Nucleus accumbens (tissue), 56 donors: ENCODE measurements at places on chromosomes 16 and 17.

DNA sequence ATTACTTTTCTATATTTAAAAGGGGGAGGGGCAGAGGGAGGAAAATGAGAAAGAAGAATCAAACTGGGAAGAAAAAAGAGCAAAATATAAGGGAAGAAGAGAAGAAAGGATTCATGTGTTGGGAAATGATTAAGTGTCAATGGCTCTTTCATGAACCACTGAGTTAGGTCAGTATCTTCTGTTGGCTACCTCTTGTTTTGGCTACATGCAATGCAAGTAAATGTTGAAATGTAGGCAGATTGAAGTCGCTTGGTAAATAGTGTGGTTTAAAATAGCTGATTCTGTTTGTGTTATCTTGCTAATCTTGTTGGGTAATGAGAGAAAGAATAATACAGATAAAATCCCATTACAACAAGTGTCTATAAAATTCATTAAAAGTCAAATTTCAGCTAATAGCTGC lies 27.2 kb downstream of the COX11 start:
- no peak for DNase-seq

- no peak for DNase-seq
Measured at GRCh38 chr17:73360961-73361761, 49.4 kb upstream of the CDC42EP4 start.

GRCh38 chr16:72530434-72530833 lies 358.5 kb upstream of the PMFBP1 start:
- no peak for DNase-seq

DNA sequence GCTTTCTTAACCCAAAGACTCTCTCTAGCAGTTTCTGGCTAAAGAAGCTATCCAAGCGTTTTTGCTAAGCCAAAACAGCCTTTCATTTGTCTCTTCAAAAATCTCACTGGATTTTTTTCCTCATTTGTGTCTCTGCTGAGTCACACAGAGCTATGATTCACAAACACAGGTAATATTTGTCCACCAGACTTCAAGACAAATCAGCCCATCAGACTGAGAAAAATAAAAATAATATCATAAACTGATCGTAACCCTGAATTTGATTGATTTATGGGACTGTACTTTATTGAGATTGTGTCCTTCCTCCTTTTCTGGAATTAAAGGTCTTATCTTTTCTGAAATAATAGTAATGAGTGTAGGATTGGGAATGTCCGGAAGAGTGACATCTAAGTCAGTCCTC lies 25.8 kb downstream of the TRIM16 start:
- no peak for DNase-seq

DNA sequence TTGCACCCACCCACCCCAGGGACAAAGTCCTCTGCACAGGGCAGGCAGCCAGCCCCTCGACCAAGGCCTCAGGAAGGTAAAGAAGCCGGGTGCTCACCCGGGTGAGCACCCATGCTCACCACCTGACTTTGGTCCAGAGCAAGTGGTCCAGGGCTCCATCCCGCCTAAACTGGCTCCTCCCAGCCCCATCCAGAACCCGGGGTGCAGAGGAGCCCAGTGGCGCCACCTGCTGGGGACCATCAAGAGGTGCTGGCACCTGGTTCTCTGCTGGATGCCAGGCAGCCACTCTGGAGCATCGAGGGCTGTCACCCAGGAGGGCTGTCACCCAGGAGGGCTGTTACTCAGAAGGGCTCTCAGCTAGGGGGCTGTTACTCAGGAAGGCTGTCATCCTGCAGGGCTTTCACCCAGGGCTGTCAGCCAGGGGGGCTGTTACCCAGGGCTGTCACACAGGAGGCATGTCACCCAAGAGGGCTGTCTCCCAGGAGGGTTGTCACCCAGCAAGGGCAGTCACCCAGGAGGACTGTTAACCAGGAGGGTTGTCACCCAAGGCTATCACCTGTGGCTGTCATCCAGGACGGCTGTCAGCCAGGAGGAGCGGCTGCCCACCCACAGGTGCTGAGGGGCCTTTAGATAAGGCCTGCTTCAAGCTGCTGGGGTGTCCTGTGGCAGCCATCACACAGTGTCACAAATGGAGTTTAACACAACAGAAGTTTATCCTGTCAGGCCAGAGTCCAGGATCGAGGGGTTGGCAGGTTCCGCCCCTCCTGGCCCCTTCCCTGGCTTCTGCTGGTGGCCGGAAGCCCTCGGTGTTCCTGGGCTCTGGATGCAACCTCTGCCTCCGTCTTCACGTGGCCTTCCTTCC lies 98.5 kb downstream of the TNFRSF13B start:
- no peak for DNase-seq

GRCh38 chr16:57611706-57612105 lies 16.7 kb upstream of the ADGRG1 start:
- DNase-seq = no peak

DNA sequence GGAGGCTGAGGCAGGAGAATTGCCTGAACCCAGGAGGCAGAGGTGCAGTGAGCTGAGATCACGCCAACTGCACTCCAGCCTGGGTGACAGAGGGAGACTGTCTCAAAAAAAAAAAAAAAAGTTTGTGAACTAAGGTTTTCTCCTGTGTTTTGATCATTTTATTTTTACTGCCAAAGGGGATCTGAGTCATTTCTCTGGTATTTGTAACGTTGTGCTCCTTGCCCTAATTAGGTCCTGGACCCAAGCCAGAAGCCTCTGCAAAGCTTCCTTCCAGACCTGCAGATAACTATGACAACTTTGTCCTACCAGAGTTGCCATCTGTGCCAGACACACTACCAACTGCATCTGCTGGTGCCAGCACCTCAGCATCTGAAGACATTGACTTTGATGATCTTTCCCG lies 32.1 kb downstream of the IST1 start:
- peak; percentile 6 for DNase-seq

- no peak for DNase-seq
Measured at GRCh38 chr16:49307176-49307575, 25.5 kb upstream of the CBLN1 start.

DNA sequence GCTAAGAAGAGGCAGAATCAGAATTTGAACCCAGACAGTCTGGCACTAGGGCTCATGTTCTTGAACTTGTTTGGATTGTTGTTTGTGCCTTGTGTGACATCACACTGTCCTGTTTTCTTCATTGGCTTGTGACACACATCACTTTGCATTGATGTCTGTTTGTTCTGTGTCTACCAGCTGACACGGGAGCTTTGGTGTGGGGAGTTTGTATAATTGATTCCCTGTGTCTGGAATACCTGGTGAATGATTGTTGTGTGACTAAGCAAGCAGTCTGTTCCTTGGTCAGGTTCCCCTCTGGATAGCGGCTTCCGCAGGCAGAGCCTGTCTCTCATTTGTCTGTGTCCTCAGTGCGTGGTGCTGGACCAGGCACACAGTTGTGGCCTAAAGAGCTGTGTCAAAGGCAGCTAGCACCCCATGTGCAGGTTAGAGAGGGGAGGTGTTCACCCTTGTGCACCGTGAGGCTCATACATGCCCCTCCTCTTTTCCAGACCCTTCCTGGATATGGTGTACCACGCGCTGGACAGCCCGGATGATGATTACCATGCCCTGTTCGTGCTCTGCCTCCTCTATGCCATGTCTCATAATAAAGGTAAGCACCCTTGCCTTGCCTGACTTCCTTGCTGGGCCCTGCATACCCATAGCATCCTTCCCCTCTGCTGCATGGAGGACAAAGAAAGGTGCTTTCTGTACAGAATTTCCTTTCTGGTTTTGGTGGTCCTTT lies 80.1 kb downstream of the CLEC16A start:
- no peak for DNase-seq

DNA sequence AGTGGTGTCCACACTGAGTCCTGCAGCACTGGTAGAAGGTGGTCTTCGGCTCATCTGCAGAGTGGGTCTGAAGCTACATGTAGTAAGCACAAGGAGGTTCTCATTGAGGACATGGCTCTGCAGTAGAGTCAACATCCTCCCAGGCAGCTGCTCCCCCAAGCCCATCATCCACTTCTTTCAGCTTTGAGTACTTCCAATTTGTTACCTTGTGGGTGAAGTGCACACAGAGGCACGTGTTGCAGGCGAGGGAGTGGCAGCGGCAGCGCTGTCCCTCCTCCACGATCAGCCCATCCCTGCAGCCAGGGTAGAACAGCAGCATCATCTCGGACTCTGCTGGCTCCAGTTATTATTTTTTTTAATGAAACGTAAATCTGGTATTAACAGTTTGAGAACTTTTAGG lies 1.8 kb upstream of the SSTR2 start:
- no peak for DNase-seq

DNA sequence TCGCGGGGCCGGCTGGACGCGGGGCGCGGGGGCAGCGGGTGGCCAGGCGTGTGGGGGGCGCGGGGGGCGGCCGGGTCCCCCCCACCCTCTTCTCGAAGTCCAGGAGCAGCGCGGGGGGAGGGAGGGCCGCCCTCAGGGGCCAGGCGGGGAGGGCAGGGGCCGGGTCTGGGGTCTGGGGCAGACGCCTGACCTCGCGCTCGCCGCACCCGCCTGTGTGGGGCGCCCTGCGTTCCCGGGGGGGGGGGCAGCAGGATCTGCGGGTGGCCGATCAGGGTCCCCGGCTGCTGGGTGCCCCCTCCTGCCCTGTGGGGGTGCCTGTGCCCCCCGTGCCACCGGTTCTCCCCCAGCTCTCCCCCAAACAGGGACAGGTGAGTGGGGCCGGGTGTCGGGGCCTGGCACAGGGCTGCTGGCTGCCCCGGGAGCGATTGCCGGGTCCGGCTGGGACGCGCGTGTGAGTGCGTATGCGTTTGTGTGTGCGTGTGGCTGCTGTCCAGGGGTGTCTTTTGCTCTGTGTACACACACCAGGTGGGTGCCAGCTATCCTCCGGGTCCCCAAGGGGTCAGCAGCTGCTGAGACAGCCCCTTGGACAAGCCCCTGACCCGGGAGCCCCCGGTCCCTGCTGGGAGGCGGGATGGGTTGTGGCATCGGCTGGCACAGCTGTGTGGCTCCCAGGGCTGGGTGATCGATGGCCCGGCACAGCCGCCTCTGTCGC lies 663 bp downstream of the PRR35 start:
- DNase-seq = no peak

DNA sequence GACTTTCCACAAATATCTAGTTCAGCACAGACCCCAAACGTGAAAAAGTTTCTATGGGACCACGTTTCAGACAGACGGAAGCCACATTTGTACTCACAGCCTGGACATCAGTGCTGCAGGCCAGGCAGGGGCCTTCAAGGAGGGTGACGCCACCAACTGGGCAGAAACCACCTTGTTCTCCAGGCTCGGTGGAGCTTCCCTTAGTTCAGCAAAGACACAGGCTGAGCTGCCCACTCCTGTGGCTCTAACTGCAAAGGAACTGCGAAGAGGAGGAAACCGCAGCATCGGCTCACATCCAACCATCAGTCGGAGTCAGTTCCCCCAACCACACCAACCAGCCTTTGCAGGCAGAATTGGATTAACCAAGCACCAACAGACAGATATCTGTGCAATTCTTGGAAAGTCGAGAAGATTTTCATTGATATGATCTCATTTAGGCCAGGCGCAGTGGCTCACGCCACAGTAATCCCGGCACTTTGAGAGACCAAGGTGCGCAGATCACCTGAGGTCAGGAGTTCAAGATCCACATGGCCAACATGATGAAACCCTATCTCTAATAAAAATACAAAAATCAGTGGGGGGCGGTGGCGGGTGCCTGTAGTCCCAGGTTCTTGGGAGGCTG lies 73.3 kb upstream of the CNEP1R1 start:
- no peak for DNase-seq

- no peak for DNase-seq
Measured at GRCh38 chr17:21772321-21772720, 80.0 kb downstream of the KCNJ18 start.

DNA sequence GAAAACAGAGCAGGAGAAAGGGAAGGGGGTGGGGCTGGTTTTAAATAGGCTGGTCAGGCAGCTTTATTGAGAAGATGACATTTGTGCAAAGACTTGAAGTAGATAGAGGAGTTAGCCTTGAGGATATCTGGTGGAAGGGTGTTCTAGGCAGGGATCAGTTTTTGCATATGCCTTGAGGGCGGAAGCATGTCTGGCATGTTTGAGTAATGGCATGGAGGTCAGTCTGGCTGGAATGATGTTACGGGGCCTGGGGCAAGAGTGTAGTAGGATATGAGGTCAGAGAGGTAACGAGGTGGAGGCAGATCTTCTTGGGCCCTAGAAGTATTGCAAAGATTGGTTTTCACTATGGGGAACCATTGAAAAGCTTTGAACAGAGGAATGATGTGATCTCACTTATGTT lies 4.8 kb downstream of the RABEP1 start:
- DNase-seq = no peak

DNA sequence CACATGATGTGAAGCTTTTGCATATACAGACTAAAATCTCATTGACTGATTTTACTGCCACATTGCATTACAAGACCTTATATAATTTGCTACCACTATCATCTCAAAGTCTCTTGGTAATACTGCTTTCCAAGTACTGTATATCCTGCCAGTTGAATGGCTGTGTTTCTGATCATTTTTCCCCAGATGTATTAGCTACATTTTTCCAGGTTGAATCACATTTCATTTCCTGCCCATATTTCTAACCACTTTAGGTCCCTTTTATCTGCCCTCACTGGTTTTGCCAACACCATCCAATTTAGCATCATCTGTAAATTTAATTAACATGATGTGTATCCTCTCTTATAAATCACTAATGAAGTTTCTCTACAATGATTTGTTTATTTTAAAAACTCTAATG lies 365.7 kb upstream of the PMFBP1 start:
- no peak for DNase-seq

DNA sequence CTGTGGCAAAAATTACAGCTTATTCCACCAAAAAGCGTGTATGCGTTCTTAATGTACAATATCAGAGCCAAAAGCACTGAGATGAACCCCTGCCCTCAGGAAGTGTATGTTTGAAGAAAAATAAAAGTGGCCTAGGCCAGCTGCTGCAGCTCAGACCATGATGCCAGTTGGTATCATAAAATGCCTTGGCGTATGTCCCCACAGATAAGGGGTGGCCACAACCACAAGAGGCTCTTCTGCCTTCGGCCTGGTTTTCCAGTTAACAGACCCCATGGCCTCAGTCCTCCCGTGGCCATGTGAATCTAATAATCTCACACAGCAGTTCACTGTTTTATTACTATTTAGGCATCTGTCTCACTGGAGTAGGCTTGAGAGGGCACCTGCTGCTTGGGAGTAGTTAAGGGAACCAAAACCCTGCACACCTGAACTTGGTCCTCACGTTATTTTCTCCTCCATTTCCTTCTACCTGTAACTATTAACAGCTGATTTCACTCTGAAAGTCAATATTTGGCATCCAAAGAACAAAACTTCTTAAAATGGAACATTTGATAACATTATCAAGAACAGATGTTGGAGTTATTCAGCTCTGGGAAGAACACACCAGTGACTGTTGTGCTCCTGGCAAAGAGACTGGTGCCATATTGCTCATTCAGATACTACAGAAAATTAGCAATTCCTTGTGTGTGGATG lies 34.8 kb upstream of the ERN1 start:
- DNase-seq = no peak

DNA sequence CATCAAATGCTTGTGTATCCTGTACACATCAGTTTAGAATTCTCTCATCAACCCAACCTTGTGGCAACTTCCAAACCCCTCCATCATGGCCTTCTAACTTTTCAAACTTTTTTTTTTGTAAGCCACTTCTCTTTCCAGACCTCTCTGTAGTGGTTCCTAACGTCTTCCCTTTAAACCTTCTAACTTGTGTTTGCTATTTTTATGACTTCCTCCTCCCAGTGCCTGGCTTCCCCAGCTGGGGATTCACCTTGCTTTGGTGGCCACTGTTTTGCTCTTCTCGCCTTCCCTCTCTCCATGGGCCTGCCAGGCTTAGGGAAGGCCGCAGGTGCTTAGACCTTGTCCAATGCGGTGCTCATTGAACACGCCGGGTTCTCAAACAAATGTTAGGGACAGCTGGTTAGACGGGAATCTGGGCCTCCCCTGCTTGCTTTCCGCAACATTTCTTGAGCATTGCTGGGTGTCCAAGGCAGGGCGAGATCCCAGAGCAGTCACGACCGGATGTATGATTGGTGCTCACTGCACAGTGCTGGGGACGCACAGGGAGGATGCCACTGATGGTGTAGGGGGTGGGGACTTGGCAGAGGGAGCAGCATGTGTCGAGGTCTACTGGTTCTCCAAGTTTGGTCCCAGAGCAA lies 1.1 kb upstream of the XYLT2 start:
- DNase-seq = no peak
